ENCODE measurements at places on chromosomes 2 and 18.

DNA sequence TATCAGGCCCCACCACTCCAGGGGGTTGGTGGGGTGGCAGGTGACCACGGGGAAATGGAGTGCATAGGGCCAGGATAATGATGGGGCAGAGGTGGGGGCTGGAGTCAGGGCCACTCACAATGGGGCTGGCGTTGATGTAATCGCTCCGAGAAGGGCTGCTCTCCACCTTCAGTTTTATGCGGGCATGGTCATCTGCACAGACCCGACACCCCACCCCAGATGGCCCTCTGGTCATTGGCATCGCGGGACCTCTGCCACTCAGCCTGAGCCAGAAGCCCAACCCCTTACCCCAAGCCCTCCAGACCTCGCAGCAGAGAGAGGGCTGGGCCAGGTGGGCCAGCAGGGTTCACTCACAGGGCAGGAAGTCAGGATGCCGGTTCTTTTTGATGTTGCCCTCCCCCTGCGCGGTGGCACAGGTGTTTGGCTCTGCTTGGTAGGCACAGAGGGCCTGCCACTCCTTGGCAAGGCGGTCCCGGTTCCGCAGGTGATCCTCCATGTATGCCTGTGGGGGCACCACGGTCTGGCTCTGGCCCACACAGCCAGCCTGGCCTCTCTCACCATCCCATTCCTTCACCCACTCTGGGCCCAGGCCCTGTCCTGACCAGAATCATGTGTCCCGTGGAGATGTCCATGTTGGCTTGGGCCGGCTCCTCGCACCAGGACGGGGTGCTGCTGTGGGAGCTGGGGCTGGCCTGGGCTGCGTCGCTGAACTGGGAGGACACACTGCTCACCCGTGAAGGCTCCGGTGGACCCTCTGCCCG, 12.4 kb downstream of the PTPRN start:
- no peak for DNase-seq

- no peak for DNase-seq
Measured at GRCh38 chr2:85245891-85246290, 81.9 kb downstream of the TGOLN2 start.

DNA sequence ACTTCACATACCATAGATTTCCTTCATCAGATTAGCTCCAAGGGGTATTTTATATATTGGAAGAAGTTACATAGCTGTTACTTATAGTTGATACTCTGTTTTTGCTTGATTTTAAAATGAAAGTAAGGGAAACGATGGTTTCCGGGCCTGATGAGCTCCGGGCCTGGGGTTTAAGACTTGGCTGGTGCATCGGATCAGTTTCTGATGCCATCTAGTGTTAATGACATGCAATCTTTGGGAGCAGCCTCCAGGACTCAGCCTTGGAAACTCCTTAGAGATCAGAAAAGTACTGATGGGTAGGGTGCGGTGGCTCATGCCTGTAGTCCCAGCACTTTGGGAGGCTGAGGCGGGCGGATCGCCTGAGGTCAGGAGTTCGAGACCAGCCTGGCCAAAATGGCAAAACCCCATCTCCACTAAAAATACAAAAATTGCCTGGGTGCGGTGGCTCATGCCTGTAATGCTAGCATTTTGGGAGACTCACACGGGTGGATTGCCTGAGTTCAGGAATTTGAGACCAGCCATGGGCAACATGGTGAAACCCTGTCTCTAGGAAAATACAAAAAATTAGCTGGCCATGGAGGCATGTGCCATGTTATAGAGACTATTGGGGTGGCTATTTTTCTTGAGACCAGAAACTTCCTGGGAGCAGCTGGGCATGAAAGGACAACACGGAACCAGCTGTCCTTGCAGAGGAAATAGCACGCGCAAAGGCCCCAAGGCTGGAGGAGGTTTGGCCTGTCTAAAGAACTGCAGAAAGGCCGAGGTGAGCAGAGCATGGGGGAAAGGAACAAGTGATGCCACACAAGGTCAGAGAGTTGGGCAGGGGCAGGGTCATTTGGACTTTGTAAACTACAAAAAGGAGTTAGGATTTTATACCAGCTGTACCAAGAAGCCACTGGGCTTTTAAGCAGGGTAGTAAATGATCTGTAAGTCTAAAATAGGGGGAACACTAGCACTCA, 46.9 kb upstream of the CNOT11 start:
- peak; percentile 30 for DNase-seq

- DNase-seq: no peak
Measured at GRCh38 chr2:129775952-129776653, 203.4 kb upstream of the RAB6C start.

DNA sequence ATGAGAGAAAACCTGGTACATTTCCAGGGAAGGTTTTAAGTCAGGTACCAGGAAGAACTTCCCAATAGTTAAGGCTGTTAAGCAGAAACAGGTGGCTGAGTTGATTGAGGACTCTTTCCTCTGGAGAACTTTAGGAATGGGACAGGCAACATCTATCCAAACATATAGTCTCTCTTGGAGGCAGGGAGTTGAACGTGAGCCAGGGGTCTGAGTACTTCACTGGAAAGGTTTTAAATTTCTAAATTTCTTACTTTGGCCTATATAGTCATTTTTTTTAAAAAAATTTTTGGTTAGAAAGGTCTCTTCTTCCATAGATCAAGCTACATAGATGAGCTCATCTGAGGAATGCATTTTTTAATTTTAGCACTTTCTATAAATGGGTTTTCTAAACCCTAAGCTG, 261.4 kb upstream of the TCF4 start:
- no peak for DNase-seq

GRCh38 chr2:74374509-74375205, 5.5 kb downstream of the DCTN1 start:
- peak; percentile 93 for DNase-seq

DNA sequence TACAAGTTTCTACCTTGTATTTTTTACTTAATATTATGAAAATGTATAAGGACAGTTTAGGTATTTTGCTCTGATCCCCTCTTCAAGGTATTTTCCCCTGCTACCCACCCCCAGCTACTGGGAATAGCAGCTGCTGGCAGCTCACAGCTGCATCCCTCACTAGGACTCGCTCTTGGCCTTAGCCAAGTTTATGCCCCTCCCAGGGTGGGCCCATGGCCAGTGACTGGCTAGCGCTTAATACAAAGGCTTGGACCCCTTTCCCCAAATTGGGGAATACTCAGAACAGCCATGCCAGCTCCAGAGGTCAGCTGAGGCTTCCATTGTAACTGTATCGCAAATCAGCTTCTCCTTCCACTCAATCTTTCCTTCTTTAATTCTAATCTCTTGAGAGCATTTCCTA, 131.3 kb downstream of the GFPT1 start:
- DNase-seq: no peak

DNA sequence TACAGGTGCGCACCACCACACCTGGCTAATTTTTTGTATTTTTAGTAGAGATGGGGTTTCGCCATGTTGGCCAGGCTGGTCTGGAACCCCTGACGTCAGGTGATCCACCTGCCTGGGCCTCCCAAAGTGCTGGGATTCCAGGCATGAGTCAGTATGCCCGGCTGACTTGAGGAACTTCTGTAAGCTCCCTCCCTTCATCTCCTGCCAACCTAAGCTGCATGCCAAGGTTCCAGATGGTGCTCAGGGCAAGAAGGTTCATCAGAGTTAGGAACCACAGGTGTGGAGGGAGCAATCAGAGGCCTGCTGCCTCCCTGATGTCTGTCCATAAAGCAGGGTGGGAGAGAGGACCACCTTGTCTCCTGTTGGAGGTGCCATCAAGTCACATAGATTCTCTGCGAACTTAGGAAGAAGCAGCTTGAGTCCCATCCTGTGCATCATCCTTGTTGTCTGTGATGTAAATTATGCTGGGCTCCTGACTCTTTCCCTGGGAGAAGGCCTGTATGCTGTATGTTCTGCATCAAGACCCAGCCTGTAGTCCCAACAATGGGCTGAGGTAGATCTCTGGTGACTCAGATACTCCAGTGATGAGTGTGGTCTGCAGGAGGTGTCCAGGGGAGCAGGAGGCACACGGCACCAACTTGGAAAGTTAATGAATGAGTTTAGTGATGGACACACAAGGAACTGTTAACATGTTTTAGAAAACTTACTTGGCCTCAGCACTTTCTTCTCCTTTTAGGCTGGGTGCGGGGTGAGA, 53.1 kb downstream of the TMEM17 start:
- DNase-seq: no peak

DNA sequence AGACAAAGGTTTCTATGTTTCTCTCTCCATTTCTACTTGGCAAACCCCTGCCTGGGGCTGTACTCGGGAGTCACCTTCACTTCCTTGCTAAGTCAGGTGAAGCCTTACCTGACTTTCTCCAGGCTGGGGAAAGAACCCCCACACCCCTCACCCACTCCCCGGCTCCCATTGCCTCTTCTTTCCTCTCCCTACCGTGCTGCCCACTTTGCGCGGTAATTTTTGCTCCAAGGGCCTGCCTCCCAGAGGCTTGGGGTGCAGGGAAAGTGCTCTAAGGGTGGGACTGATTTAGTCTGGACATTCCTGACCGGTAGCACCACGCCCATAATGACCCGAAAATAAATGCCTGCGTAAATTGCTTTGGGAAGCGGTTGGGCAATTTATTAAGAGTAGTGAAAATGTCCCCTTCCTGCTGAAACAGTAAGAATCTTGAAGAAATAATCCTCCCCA, 49.1 kb upstream of the ATP6V1B1 start:
- DNase-seq: no peak

DNA sequence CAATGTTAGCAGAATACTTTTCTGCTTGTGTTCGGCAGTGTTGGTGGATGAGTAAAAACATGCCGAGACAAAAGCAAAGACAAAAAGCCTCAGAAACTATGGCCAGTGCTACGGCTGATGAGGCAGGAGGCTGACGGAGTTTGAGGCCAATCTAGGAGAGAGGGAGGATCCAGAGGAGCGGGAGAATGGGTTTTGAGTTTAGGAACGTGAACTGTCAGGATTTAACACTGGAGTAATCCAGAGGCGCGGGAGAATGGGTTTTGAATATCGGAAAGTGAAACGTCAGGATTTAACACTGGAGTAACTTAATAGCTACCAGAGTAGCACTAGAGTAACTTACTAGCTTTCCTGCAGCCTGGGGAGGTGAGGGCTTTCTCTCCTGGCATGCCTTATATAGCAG, 37.4 kb downstream of the LYPD6B start:
- no peak for DNase-seq

DNA sequence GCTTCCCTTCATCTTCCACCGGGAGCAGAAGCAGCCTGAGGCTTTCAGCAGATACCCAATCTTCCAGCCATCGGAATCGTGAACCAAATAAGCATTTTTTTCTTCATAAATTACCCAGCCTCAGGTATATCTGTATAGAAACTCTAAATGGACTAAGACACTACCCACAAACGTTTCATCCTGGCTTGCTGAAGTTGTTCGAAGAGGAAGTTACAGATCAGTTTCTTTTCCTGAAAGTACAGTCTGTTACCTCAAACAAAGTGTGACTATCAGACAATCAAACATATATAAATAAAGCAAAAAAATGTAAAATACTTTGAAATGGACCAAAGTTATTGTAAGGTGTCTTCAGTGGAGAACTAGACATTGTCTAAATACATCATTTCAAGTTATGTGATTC, 97.9 kb downstream of the MREG start:
- DNase-seq: no peak

GRCh38 chr2:216862628-216863398, 2.9 kb upstream of the TNP1 start:
- DNase-seq: no peak

GRCh38 chr2:14401873-14402272, 230.6 kb upstream of the LRATD1 start:
- DNase-seq: no peak

DNA sequence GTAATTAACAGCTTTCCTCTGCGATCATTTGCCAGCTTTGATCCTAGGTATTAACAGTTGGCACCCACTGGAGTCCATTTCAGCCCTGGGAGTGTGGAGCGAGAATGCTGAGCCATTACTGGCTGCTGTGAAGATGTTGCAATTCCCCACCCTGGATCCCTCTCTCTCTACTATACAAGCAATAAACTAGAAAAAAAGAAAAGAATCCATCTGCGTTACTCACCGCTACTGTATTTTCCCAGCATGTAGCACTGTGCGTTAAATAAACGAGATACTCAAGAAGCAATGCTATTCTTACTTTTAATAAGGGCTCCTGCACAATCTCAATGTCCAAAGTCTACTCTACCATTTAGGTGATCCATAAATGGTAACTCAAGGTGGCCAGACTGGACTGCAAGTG, 8.5 kb downstream of the RTTN start:
- DNase-seq: no peak

DNA sequence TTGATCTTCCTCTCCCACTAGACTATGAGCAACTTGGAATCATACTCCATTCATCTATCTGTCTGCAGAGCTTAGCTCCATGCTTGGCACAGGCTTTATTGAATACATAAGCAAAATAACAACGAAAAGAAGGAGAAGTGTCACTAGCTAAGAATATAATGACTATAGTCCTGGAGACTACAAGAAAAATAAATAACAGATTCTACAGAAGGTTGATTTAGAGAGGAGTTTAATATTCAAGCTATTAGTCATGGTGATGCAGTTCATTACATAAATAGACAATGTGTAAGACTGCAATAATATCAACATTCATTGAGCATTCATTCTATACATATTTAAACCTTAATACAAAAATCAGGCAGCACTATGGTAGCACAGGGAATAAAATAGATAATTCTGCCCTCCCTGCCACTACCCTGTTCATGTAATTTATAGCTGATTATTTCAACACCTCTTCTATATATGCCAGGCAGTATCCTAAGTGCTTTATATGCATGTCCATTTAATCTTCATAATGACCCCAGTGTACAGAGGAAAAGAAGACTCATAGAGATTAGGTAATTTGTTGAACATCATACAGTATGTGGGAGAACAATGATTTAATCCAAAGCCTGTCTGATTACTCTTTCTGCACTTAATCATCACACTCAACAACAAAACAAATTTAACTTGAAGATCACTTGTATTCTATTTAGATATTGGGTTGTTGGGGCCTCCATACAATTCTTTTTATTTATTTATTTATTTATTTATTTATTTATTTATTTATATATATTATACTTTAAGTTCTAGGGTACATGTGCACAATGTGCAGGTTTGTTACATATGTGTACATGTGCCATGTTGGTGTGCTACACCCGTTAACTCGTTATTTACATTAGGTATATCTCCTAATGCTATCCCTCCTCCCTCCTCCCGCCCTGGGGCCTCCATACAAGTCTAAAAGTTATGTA, 165.3 kb downstream of the RNF152 start:
- DNase-seq: no peak

DNA sequence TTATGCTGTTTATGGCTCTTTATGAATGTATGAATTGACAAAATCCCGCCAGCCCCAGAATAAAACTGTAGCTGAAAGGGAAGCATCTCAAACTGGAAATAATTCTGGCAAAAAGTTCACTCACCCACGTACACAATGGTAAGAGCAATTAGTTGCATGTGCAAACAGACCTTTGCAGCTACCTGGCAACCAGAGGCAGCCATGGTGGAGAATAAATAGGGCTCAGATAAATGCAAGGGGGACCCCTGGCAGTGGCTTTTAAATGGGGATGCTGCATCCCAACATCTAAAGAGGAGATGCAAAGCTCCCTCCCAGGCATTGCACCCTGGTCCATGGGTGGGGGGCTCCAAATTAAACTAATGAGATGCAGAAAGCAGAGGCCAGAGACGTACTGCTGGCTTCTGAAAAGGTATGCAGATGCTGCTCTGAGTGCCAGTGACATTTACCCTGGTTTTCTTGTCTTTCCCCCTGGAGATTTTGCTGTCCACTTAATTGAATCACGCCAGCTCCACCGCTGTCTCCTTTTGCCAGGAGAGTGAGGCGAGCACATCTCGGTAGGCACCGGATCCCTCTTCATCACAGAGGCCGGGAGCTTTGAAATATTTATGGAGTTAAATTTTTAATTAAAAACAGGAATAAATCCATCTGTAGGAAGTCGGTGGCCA, 126.6 kb upstream of the NRP2 start:
- no peak for DNase-seq

- no peak for DNase-seq
Measured at GRCh38 chr2:61885896-61886603, 2.4 kb downstream of the CCT4 start.
